ENCODE measurements at places on chromosomes 6 and 20.

DNA sequence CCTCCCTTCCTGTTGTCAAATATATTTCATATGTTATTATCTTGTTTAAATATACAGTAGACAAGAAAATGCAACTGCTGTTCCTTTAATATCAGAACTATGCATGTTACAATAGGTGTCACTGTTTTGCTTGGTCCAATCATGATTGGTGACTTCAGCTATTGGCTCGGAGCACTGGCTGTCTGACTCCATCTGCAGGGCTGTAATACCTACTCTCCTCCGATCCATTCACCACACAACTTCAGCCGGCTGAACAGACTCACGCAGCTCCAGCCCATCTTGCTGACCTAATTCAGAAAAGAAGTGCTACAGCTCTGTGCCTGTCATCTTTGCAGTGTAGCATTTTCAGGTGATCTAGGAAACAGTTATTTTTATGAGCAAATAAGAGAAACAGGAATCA, at the start of gene BTBD3:
Gene BTBD3, plus strand, starts transcription at position 231 of the 400 bp plus-strand sequence. CDS start 383 bp downstream, outside the sequence.
- DNase-seq, result peak; percentile 61

GRCh38 chr6:106802139-106802538, 172.4 kb downstream of the CD24 start:
- DNase-seq, result no peak

GRCh38 chr6:38100380-38100779, 280.9 kb downstream of the ZFAND3 start:
- no peak for DNase-seq

GRCh38 chr20:3901028-3901705, 12.0 kb downstream of the PANK2 start:
- DNase-seq, result no peak

DNA sequence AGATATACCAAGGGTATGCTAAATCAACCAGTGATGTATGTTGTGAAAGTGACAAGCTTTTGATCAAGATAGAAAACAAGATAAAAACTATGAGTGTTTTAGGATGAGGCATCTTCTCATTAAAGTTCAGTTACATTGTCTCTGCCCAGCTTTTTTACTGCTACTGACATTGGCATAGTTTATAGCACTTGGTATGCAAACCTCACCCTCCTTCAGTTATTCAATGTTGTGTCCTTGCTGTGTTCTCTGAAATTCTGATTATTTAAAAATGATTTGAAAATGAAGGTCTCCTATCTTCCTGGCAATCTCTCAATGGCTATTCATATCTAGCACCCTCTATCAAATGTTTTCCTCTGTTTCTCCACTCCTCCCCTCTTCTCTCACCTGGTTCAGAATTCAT, 6.7 kb upstream of the MYLIP start:
- DNase-seq, result no peak

GRCh38 chr20:15267935-15268334, 930.5 kb upstream of the FLRT3 start:
- DNase-seq, result no peak

DNA sequence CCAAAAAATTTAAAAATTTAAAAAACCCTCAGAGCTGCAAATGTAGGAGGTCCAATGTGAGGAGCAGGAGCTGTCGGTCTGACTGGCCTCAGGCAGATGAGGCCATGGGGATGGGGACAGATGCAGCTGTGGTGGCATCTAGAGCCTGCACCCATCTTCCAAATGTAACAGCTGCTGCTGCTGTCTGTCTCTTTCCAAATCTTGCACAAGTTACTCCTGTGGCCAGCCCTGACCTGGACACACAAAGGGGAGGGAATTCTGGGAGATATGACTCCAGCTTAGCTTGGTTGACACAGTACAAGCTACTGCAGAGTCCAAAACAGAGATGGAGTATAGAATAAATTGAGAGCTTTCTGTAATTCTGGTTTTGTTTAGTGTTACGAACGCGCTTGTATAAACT, 115.2 kb downstream of the PRND start:
- no peak for DNase-seq

- DNase-seq, result no peak
These were observed 11.4 kb downstream of the RANBP9 start for GRCh38 chr6:13700232-13700631.

GRCh38 chr6:161414180-161414579, 140.3 kb upstream of the AGPAT4 start:
- DNase-seq, result no peak

GRCh38 chr6:56104591-56104990, 142.8 kb downstream of the COL21A1 start:
- no peak for DNase-seq

DNA sequence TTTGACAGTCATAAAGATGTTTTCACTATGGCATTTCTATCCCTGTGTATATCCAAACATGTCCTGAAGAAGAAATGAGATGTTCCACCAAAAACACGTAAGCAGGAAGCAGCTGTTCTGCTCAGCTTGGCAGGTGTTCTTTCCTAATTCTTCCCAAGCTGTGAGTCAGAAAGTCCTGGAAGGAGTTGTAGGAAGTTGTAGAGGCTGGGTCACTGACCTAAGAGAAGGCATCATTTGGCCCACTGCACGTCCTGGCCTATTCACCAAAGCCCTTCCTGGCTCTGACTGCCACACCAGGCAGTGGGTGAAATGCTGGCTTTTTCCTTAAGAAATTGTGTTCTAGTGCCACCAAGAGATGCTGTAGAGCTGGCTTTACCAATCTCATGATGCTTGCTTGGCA, 40.3 kb downstream of the STX11 start:
- no peak for DNase-seq

- no peak for DNase-seq
These were observed 47.0 kb upstream of the DST start for GRCh38 chr6:56689663-56690062.

DNA sequence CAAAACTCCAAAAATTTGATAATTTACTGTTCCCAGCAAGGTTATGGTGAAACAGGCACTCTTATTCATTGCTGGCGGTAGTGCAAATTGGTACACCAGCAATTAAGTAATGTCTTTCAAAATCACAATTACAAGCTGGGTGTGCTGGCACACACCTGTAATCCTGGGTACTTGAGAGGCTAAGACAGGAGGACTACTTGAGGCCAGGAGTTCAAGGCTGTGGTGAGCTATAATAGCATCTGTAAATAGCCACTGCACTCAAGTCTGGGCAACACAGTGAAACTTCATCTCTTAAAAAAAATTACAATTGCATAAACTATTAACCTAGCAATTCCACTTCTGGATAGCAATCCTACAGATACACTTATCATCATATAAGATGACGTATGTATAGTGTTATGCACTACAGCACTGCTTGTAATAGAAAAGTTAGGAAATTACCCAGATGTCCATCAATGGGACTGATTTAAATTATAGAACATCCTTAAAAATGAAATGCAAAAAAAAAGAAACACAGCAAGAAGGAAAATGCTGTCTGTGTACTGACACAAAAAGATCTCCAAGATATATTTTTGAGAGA, 31.4 kb downstream of the NCOA6 start:
- DNase-seq, result no peak

DNA sequence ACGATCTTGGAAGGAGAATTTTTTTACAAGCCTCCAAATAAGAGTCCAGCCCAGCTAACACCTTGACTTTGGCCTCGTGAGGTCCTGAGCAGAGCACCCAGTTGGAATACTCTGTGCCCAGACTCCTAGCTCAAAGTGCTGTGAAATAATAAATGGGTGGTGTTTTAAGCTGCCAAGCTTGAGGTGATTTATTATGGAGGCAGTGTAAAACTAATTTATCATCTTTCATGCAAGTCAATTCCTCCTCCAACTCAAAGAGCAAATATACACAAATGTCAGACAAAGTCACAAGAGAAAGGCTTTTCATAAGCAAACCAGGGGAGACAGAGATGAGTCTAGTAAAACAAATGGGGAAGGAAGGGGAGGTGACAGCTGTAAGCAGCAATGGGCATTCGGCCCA, 12.7 kb downstream of the ABT1 start:
- DNase-seq, result no peak

- DNase-seq, result no peak
These were observed 214.6 kb upstream of the ECI2 start for GRCh38 chr6:4349931-4350330.

GRCh38 chr6:79804732-79805131, 142.6 kb downstream of the ELOVL4 start:
- DNase-seq, result no peak

- no peak for DNase-seq
These were observed 58.1 kb downstream of the NUS1 start for GRCh38 chr6:117733341-117733740.

- DNase-seq, result no peak
These were observed 78.2 kb downstream of the UBE3D start for GRCh38 chr6:82987416-82987815.

DNA sequence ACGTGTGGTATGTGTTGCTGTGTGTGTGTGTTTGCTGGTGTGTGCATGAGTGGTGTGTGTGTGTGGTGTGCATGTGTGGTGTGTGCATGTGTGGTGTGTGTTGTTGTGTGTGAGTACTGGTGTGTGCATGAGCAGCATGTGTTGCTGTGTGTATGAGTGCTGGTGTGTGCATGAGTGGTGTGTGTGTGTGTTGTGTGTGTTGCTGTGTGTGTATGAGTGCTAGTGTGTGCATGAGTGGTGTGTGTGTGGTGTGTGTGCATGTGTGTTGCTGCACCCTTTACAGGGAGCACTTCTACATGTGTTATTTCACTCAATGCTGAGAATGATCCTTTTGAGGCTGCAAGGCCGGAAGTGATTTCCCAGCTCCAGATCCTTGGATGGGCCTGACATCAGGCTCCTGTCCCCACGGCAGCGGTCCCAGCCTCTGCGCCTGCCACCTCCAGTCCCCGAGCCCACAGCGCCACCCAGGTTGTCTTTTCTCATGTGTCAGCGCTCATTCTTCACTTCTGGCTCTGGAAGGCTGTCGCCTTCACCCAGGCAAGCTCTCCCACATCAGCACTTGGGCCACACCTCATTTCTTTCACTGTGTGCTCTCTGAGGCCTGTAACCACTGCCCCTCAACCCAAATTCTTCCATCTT, 2.6 kb downstream of the NPEPL1 start:
- no peak for DNase-seq

GRCh38 chr6:148263010-148263409, 79.6 kb upstream of the SASH1 start:
- no peak for DNase-seq

- peak; percentile 73 for DNase-seq
These were observed at the start of gene GNAS-AS1 for GRCh38 chr20:58850693-58851174. TSS of gene GNAS-AS1 (minus strand) at chr20:58850902.

GRCh38 chr6:139753198-139753861, 378.9 kb upstream of the CITED2 start:
- DNase-seq, result no peak

DNA sequence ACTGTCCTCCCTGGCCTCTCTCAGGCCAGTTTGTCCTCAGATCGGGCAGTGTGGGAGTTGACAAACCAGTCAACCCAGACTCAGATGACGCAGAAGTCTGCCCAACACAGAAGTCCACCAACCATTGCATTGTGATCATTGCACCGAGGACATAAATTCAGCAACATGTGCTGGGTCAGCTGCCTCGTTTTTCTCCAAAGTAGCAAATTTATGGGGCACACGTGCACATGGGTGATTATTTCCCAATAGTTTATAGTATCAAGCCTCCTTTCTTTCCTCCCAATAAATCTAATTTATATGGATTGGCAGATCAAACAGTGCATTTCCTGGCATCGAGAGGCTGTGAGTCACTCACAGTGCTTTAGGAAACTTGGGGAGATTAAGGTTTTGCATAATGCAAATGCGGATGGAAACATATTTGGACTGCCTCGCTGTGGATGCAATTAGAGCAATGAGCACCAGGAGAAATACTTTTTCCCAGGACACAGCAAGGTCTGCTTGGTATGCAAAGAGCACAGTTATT, 413.7 kb upstream of the SULF2 start:
- no peak for DNase-seq

DNA sequence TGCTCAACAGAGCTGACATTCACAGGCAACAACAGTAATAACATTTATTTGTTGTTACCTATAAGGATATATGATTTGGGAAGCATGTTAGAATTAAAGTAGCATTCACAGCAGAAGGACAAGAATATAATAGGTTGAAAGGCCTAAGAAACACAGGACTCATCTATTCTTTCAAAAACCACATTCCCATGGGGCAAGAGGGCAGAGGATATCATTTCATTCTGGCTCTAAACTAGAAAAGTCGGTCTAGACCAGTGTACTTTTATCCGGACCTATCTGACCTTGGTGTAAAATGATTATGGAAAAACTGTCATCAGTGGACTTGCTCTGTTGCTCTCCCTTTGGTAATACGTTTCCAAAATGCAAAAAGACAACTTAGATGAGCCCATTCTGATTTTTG, 914.7 kb upstream of the CITED2 start:
- DNase-seq, result no peak

- DNase-seq, result no peak
These were observed 185.9 kb downstream of the TRIM27 start for GRCh38 chr6:28737750-28738395.

GRCh38 chr6:13447949-13448724, 39.3 kb downstream of the GFOD1 start:
- no peak for DNase-seq

- DNase-seq, result no peak
These were observed 201.5 kb downstream of the ZFAND3 start for GRCh38 chr6:38021029-38021428.

DNA sequence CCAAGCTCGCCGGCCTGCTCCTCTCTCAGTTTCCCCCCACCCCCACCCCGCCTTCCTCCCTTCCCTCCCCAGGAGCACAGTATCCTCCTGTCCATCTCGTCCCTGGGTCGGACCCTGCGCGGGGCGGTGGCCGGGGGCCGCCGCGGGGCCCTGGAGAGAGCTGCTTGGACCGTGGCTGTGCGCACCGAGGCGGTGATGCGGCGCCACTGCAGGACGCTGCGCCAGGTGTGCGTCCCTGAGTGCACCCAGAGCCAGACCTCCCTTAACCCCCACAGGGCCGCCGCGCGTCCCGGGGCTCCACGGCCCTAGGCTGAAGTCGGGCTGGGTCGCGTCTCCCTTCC, 2.2 kb downstream of the C20orf204 start:
- no peak for DNase-seq

DNA sequence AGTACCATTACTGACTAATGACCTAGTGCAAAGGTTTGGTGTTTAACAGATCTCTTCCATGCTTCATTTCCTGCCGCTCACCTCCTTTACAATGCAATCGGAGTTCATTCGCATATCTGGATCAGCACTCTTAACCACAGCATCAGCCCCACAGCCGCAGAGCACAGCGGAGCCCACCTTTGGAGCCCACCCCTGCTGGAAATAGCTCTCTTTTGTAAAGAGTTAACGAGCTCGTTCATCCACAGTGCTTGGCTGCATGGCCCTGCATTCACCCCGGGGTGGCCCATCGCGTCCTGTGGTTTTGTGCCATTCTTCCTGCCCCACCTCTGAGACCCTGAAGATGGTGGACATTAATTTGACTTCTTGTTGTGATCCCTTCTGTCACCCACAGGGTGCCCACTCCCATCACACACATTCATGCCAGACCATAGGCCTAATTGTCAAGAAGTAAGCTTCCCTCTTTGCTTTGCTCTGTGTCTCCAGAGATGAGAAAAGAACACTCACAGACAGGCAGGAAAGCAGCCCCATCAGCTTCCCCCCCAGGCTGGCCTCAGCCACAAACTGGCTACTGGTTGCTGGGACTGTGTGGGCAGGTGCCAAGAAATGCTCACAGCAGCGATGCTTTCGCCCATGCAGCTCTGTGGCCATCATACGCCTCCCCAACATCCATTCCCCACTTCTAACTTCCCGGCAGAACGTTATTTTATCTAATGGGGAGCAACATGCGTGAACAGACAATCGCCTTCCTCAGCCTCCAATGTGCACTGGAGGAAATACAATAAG, 167.0 kb downstream of the LRFN2 start:
- DNase-seq, result no peak
